ENCODE measurements at places on chromosomes 1 and 21.
A peak's percentile ranks its signal among the peaks of the same experiment; 100 is the strongest.

DNA sequence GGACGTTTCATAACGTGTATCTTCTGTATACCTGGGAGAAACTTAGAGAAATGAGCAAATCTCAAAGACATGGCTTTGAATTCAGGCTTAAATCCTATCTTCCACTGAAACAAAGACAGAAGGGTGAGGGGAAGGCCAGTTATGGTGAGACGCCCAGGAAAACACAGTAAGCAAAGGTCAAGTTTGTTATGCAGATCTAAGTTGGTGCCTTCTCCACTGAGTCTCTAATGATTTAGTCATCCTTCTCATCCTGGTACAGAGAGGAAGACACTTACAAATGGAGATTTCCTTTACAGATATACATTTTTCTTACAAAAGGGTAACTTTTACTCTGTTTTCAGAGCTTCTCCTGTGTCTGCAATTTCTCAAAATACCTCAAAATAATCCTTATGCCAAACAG is 64.4 kb downstream of the MAP3K7CL start:
- DNase-seq, result peak; percentile 48

DNA sequence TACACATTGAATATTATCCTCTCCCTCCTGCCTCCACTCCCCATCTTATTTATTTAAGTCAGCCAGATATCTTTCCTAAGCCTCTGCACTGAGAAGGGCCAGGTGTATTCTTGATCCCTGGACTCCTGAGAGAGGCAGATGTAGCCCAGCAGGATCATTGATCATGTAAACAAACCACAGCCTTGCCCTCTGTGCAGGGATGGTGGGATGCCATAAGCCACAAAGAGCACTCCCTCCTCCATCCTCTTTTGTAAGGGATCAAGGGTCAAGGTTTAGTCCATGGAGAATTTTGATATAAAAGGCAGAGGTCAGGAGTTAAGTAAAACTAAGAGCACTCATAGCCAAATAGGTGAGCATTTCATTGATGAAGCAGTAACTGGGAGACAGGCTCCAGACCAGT is 17.3 kb downstream of the PHGDH start:
- DNase-seq, result no peak

DNA sequence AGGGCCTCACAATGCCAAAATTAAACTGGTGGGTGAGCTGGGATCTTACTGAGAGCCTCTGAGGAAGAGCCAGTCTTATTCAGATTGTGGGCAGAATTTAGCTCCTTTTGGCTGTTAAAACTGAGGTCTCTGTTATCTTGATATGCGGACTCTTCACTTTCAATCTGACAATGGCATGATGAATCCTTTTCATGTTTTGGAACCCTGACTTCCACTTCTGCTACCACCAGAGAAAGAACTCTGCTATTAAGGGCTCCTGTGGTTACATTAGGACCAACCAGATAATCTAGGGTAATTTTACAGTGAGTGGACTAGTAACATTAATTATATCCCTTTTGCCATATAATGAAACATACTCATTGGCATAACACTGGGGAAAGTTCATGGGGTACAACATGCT is 219.0 kb downstream of the LRRIQ3 start:
- no peak for DNase-seq

GRCh38 chr1:151680391-151680790 is 36.2 kb downstream of the CELF3 start:
- DNase-seq, result no peak

DNA sequence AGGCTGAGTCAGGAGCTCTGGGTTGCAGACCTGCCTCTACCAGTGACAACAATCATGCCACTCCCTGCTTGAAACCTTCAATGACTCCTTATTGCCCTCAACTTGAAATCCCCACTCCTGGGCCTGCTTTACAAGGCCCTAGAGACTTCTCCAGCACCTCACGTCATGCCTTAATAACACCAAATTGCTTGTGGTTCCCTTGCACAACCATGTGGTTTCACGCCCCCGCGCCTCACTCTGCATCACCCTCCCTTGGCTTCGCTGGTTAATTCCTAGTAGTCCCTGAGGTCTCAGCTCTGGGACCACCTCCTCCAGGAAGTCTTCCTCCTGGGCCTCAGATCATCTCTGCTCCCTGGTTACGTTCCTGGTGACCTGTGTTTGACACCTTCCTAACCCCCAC is 33.0 kb downstream of the EPHA2 start:
- DNase-seq, result no peak

GRCh38 chr1:168086438-168086837 is 50.3 kb downstream of the GPR161 start:
- no peak for DNase-seq

DNA sequence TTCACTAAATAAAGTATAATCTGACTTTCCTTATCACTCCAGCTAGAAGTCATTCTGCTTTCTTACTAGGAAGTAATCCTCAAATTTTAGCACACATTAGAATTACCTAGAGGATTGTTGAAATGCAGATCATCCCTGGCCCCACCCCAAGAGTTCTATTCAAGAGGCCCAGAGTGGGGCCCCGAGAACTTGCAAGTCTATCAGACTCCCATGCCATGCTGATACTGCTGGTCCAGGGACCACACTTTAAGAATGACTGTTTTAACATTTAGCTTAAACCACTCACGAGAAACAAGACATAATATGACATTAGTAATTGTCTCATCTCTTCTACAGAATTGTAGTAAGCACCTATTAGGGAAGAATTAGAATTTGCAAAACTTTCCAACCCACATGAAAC is 7.7 kb upstream of the SYNJ1 start:
- no peak for DNase-seq

DNA sequence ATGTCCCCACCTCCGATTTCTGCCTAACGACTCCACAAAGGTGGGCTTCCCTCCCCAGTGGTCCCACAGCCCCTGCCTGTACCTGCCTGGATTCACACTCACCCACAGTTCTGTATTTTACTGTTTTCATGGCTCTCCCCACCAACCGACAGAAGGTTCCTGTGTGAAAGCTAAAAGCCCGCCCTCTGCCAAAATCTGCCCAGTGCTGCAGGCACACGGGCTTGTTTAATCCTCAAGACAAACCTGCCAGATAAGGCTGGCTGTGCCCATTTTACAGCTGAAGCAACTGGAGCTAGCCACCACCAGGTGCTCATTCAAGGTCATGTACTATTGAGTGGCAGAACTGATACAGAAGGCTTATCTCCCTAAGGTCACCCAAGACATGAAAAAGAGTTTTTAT is 114.5 kb downstream of the HIVEP3 start:
- no peak for DNase-seq

GRCh38 chr1:215263636-215264035 is 181.1 kb downstream of the KCNK2 start:
- no peak for DNase-seq

- DNase-seq, result no peak
These were observed 351.9 kb downstream of the FAM72C start for GRCh38 chr1:143619851-143620250.

DNA sequence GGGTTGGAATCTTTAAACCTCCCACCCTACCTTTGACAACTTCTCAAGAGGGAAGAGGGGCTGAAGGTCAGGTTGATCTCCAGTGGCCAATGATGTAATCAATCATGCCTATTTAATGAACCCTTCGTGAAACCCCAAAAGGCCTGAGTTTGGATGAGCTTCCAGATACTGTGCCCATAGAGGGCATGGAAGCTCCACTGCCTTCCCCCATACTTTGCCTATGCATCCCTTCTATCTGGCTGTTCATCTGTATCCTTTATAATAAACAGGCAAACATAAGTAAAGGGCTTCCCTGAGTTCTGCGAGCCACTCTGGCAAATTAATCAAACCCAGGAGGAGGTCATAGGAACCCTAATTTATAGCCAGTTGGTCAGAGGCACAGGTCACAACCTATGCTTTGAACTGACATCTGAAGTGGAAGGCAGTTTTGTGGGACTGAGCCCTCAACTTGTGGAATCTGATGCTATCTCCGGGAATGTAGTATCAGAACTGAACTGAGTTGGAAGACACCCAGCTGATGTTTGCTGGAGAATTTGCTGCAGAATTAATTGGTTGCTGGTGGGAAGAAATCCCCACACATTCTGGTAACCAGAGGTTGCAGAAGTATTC is 24.8 kb downstream of the S100A10 start:
- DNase-seq, result no peak

- DNase-seq, result no peak
These were observed 1.5 kb upstream of the ASCL5 start for GRCh38 chr1:201128476-201128875.

DNA sequence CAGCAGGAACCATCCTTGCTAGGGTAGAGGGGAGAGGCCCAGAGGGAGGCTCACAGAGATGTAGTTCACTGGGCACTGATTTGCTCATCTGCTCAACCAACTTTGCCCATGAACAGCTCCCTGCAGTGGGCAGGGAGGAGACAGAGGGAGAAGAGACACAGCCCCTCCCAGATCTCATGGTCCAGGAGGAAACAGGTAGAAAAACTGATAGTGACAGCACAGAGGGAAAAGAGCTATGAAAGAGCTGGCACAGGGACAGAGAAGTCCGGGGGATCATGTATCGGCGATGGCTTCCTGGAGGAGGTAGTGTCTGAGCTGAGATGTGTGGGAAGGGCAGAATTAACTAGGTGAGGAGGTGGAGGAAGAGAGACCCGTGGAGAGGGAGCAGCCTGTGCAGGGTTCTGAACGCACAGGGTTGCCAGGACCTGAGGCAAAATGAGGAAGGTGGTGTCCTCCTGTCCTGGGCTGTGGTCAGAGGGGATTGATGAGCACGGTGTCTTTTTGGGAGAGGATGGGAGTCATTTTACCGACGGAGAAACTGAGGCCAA is 85.9 kb downstream of the PTPRU start:
- no peak for DNase-seq

- DNase-seq, result no peak
These were observed 446.4 kb downstream of the AMY1C start for GRCh38 chr1:104196136-104196535.

DNA sequence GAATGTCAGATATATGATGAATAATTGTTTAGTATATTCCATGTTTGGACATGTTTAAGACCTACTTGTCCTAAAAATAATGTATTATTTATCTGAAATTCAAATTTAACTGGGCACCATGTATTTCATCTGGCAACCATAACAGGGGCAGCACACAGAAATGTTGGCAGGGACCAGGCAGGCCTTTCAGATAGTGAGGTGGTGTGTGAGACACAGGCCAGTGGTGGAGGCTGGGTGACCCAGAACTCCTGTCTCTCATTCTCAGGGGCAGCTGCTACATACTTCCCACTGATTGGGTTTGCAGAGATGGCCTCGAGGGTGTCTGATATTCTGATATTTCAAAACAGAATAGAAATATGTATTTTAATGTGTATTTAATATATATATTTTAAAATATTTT is 1.3 kb upstream of the FASLG start:
- no peak for DNase-seq

GRCh38 chr1:237527761-237528160 is 363.0 kb downstream of the ZP4 start:
- DNase-seq, result no peak

GRCh38 chr21:43196826-43197225 is 28.0 kb downstream of the CRYAA start:
- no peak for DNase-seq

- DNase-seq, result no peak
These were observed 18.7 kb downstream of the CEP85 start for GRCh38 chr1:26252718-26253117.

GRCh38 chr1:246613096-246613758 is 47.0 kb downstream of the CNST start:
- no peak for DNase-seq

GRCh38 chr1:24289937-24290595 is 29.1 kb upstream of the GRHL3 start:
- no peak for DNase-seq

- DNase-seq, result peak; percentile 6
These were observed 19.4 kb downstream of the PDE4B start for GRCh38 chr1:65812065-65812464.

DNA sequence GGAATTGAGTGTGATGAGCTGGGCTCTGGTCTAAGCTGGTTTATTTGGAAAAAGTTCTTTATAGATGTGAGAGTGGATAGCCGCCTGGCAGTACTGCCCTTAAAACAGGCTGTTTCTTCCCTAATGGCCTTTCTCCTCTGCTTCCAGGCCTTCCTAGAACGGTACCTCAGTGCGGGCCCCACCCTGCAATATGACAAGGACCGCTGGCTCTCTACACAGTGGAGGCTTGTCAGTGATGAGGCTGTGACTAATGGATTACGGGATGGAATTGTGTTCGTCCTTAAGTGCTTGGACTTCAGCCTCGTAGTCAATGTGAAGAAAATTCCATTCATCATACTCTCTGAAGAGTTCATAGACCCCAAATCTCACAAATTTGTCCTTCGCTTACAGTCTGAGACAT is 49.2 kb downstream of the VANGL1 start:
- no peak for DNase-seq

GRCh38 chr1:41355761-41356160 is 5.5 kb upstream of the FOXO6 start:
- no peak for DNase-seq

DNA sequence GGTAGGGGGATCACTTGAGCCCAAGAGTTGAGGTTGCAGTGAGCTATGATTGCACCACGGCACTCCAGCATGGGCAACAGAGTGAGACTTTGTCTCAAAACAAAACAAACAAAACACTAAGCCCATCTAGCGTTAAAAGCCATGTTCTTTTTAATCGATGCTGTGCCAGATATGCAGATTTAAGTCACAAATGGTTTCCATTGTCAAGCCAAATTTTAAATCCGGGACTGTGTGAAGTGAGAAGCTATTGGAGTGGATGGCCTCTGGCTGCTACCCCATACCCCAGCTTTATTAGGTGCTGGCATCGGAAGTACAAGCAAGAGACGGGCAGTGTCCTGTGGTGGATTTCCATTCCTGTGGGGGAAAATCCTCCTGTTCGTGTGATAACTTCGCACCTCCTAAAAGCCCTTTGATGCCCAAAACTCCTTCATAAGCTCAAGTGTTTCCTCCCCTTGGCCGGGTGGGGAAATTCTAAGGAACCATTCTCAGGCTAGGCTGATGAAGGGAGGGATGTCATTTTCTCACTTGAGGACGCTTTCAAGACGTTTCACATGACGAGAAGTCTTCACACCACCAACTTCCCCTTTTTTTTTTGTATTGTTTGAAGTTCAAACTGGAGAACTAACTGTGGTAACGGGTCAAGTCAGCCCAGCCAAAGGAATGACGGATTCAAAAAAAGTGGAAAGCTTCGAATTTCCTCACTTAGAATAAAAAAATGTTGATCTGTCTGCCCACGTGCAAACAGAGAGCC is 140.8 kb downstream of the KAZN start:
- no peak for DNase-seq

- no peak for DNase-seq
These were observed 339.0 kb downstream of the PLPP3 start for GRCh38 chr1:56240400-56240799.

- DNase-seq, result no peak
These were observed 10.6 kb downstream of the SLC19A1 start for GRCh38 chr21:45531393-45532215.

GRCh38 chr1:5819391-5820025 is 172.7 kb downstream of the NPHP4 start:
- no peak for DNase-seq

Measured in NT2/D1 (cell line).